LHCN-M2 (cell line): ENCODE measurements at places on chromosomes 7 and 10. TPM values are rescaled to one million over a fixed set of nuclear protein-coding genes. Genes with fewer than 3 reads are reported as not detected.

GRCh38 chr7:105978035-105978434 lies 15.0 kb downstream of the CDHR3 start:
- no peak for DNase-seq

GRCh38 chr7:22932896-22933295 lies 81.0 kb downstream of the HYCC1 start:
- DNase-seq: no peak

GRCh38 chr10:44966816-44967509 lies 7.4 kb downstream of the RASSF4 start:
- DNase-seq: no peak

IFRD1 gene
- total RNA-seq: 42.1 and 48.7 TPM in 2 replicates

STMP1 gene
- total RNA-seq: 21.6 and 26.7 TPM in 2 replicates

AGBL3 gene
- total RNA-seq: 0.38 and 1.0 TPM in 2 replicates
